Effector memory CD4-positive, alpha-beta T cell (primary cell): ENCODE measurements at places on chromosomes 4 and X.

GRCh38 chrX:136275553-136275952 lies 24.4 kb upstream of the MAP7D3 start:
- no peak for DNase-seq

- DNase-seq: no peak
These were observed 28.7 kb upstream of the STOX2 start for GRCh38 chr4:183876268-183876934.

DNA sequence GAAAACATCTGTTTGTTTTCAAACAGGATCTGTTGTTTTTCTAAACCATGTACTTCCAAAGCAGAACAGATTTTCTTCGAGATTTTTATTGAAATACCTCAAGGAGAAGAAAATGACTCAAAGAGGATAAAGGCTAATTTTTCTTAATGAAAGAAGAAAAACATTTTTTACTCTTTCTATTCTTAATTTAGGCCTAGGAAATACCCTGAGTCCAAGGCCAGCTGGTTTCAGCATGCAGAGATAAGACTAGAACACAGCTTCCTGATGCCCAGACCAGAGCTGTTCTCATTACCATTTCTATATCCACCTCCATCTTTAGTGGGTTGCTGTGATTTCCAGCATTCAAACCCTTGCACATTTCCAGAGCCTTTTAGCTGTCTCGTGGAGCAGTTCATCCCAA lies 18.3 kb downstream of the GAB1 start:
- no peak for DNase-seq

GRCh38 chr4:2576290-2576689 lies 39.8 kb downstream of the FAM193A start:
- DNase-seq: no peak

DNA sequence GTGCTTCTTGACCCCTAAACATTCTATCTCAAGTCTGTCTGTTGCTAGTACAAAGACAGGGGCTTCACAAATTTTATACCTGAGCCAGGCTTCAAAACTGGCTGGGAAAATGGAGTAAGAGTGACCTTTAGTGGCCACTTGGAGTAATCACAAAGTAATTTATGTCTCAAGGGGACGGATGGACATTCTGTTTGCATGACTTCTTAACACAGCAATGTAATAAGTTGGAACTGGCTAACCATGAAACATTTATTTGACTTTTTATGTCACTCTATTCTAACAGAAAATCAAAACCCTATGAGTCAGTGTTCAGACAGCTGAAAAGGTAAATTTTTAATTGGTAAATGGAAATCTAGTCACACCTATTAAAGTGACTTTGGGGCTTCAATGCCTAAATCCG lies 600.6 kb downstream of the ANKRD50 start:
- DNase-seq: no peak

DNA sequence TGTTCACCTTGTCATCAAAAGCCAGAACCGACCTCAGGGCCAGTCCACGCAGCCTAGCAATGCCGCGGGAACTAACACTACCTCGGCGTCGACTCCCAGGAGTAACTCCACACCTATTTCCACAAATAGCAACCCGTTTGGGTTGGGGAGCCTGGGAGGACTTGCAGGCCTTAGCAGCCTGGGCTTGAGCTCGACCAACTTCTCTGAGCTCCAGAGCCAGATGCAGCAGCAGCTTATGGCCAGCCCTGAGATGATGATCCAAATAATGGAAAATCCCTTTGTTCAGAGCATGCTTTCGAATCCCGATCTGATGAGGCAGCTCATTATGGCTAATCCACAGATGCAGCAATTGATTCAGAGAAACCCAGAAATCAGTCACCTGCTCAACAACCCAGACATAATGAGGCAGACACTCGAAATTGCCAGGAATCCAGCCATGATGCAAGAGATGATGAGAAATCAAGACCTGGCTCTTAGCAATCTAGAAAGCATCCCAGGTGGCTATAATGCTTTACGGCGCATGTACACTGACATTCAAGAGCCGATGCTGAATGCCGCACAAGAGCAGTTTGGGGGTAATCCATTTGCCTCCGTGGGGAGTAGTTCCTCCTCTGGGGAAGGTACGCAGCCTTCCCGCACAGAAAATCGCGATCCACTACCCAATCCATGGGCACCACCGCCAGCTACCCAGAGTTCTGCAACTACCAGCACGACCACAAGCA lies 898 bp downstream of the UBQLN2 start:
- DNase-seq: no peak
